ENCODE measurements at places on chromosomes 16 and 17.

DNA sequence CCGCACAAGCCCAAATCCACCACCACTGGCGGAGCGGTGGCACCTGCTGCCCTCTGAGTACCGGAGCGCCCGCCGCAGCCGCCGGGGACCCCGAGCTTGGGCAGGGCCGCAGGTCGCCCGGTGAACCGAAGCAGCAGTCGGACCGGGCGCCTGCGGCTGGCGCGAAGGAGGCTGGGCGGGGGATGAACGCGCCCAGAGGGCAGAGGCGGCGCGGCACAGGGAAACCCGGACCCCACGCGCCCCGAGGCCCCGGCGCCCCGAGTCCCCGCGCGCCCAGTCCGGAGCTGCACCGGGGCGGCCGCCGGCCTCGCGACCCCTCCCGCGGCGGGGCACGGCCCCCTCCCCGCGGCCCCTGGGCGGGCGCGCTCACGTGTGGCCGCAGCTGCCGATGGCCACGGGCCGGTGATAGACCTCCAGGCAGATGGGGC, 393 bp downstream of the RNF166 start:
- DNase-seq, result no peak

GRCh38 chr17:33968350-33969044, 286.6 kb upstream of the CCL2 start:
- no peak for DNase-seq

DNA sequence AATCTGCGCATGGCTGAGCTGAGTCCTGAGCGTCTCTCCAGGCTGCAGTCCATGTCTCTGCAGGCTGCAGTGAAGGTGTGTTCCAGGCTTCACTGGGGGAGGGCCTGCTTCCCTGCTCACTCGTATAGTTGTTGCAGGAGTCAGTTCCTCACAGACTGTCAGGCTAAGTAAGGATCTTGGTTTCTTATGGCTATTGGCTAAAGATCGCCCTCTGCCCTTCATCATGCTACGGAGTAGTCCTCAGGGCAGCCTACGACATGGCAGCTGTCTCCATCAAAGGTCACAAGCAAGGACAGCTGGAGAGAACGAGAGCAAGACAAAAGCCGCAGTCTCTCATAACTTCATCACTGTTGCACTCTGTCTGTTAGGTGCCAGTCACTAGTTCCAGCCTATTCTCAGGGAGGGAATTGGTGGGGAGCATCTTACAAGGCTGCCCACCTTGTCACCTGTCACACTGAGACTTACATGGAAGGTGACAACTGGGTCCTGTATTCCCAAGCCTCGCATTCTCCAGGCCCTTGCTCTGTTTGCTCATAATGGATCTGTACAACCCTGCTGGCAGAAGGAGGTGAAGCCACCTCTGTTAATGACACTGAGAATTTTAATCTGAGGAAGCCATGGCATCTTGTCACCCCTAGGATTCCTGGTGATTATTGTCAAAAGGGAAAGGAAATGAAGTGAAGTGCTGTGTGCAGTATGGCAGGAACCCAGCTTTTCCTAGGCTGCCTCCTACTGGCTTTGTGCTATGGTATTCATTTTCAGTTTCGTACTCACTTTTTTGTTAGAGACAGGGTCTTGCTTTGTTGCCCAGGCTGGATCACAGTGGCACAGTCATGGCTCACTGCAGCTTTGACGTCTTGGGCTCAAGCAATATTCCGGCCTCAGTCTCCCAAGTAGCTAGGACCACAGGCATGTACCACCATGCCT, 43.4 kb downstream of the MFSD11 start:
- no peak for DNase-seq

DNA sequence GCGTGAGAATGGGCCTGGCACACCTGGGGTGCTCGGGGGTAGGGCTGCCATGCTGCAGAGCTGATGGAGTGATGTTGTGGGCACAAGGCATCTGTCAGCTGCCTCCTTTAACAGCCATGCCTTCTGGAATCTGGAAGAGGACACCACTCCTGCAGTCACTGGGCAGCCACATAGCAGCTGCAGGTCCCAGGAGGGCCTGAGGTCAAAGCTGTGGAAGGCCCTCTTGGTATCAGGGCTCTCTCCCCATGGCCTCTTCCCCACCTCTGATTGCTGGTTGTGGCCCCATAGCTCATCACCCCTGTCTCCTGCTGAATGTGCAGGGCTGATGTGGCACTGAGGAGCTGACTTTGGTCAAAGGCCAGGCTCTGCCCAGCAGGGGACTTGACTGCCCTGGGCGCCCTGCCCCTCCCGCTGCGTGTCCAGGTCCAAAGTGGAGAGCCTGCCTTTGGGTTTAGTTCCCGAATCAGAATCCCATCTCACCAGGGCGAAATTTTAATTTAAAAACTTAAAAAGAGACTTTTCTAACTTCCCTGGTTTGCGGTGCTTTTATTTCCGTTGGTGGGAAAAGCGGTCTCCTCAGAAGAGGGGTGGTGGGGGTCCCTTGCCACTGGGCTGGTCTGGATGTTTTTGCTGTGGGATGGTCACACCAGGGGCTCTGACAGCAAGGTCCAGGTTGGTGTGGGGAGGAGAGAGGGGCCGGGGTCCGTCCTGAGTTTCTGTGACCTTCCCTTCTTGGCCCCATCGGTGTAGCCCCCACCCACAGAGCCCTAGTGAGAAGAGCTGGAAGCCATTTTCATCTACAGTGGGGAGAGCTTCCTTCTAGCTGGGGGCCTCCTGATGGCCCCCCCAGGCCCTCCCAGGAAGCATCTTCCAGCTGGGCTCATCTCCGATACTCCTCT, 5.9 kb downstream of the UBALD2 start:
- no peak for DNase-seq

DNA sequence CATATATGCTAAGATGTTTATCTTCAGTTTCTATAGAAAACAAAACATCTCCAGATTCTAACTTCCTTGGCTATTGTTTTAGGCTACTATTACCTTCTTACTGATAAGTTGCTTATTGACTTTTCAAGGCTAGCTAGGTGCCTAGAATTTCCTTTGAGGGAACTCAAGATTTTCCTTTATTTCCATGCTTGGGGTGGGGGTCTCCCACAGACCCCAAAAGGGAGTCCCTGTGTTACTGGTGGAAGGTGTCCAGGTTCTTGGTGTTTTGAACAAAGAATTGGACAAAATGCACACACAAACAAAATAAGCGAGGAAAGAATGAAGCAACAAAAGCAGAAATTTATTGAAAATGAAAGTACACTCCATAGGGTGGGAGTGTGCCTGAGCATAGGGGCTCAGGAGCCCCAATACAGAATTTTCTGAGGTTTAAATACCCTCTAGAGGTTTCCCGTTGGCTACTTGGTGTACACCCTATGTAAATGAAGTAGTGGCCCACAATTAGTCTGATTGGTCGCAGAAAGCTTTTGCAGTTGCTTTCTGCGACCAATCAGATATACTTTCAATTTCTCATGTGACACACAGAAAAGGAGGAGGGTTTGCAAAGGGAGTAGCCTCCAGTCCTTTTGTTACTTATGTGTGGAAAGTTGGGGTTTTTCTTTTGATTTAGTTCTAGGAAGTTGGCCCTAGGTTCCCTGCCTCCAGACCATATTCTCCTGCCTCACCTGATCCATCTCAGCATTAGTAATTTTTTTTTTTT, 67.5 kb downstream of the MARF1 start:
- no peak for DNase-seq
